ENCODE measurements at places on chromosomes 7 and 10. TPM values are rescaled to one million over a fixed set of nuclear protein-coding genes. Genes with fewer than 3 reads are reported as not detected.

TBATA gene
- total RNA-seq = not detected

TMEM273 gene
- not detected for total RNA-seq

DNTT gene
- not detected for total RNA-seq

DNA sequence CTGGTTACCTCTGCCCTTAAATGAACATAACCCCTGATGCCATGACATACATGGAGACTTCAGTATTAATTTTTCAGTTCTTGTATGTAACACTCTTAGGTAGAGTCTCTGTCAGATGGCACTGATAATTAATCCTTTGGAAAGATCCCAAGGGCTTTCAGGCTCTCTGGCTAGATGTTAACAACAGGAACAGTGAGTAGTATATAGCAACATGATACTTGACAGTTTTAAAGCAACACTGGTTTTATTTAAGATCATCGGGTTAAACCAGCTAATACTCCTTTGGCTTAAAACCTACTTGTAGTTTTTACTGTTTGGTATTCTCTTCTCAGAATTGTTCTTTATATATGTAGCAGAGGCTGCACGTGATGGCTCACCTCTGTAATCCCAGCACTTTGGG is 27.3 kb downstream of the AHCYL2 start:
- no peak for DNase-seq

- DNase-seq = no peak
Observed at GRCh38 chr7:30448461-30449189, 30.0 kb downstream of the NOD1 start.

GRCh38 chr7:114722562-114722961 is 199.3 kb upstream of the MDFIC start:
- no peak for DNase-seq

DNA sequence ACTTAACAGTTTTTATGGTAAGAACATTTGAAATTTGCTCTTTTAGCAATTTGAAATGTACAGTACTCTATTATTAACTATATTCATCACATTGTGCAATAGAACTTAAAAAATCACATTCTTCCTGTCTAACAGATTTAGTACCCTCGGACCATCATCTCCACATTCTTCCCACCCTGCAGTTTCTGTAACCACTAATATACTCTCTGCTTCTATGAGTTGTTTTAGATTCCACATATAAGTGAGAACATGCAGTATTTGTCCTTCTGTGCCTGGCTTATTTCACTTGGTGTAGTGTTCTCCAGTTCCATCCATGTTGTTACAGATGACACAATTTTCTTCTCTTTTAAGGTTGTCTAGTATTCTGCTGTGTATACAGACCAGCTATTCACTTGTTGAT is 88.9 kb upstream of the SEC61G start:
- DNase-seq = no peak

Data from myocyte (in vitro differentiated cells).